Cardiac muscle cell (in vitro differentiated cells and primary cell): ENCODE measurements at places on chromosomes 4 and X. TPM values are rescaled to one million over a fixed set of nuclear protein-coding genes. Genes with fewer than 3 reads are reported as not detected.

Gene ETDB
- polyA plus RNA-seq: not detected in 2 replicates

Gene KCNIP4
- 14.5 and 30.4 TPM in 2 replicates for polyA plus RNA-seq

Gene CWH43
- polyA plus RNA-seq: not detected in 2 replicates

Gene PTCHD1
- 1.5 and 2.7 TPM in 2 replicates for polyA plus RNA-seq

Gene ZBTB33
- 5.7 and 10.2 TPM in 2 replicates for polyA plus RNA-seq

Gene SYP
- 1.1 and 1.3 TPM in 2 replicates for polyA plus RNA-seq

Gene REELD1
- polyA plus RNA-seq: not detected in 2 replicates

Gene SPACA5
- not detected in 2 replicates for polyA plus RNA-seq

Gene TLR10
- 0.06 TPM in 1 of 2 replicates, not detected in the other for polyA plus RNA-seq

Gene IL21
- not detected in 2 replicates for polyA plus RNA-seq

Gene AKAP4
- not detected in 2 replicates for polyA plus RNA-seq
